ENCODE measurements at places on chromosomes 11 and 22.

- no peak for DNase-seq
These were observed at the start of gene OVOL1 for GRCh38 chr11:65786786-65787636. OVOL1 (plus strand) TSS chr11:65787063; CDS start chr11:65787374, 311 bp downstream.

GRCh38 chr11:112605093-112605666 is 344.5 kb upstream of the PLET1 start:
- no peak for DNase-seq

DNA sequence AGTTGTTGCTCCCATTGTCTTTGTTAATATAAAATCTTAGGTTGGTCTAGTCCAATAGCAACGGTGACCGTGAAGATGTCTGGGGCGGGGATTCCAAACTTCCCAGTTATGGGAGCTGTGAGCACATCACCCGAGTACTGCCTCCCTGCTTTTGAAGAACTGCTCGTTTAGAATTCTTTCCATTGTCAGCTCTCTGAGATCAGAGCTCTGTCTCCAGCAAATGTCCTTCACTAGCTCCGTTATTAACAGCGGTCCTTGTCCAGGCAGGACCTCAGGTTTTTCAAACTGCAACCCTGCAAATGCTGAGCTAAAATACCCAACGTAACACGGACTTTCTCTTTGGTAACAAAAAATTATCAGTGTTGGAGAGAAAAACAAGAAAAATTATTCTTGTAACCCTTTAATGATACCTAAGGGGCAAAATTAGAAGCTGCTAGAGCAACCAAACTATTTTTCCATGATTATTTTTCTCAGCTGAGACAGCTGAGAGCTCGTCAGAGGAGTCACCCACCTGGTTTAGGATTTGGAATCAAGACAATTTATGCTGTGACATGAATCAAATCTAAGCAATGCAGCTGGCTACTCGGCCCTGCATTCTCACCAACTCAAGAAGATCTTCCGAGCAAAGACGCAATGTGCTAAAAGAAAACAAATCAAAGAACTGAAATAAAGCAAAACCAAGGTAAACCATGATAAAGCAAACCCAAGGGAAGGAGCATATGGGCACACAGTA is 15.1 kb upstream of the EFCAB6 start:
- no peak for DNase-seq

DNA sequence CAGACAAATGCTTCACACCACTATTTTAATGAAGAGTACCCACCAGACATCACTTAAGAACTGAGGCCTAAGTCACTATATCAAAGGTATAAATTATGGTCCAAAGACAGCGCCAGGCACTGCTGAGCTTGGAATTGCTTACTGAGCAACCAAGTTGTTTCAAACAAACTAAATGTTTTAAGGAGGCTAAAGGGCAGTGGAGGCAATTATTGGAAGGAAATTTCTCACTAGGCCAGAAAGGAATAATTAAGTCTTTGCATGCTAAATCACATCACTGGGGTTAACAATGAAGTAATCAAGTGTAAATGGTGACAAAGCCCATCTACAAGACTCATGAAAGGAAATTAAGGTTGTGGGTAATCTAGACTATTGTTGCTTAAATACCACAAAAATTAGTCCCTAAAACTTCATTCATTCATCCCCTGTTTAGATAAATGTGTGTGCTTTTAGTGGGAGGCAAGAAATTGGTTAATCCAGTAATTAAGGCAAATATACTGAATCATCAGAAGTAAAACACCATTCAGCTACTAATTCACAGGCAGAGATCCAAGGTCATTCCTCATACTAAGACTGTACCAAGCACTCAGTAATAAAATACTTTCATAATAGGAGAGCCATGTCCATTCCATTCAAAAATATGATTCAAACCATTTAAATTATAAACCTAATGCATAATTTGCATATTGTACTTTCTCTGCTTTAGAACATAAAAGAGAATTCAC is 21.2 kb downstream of the LGR4 start:
- no peak for DNase-seq

DNA sequence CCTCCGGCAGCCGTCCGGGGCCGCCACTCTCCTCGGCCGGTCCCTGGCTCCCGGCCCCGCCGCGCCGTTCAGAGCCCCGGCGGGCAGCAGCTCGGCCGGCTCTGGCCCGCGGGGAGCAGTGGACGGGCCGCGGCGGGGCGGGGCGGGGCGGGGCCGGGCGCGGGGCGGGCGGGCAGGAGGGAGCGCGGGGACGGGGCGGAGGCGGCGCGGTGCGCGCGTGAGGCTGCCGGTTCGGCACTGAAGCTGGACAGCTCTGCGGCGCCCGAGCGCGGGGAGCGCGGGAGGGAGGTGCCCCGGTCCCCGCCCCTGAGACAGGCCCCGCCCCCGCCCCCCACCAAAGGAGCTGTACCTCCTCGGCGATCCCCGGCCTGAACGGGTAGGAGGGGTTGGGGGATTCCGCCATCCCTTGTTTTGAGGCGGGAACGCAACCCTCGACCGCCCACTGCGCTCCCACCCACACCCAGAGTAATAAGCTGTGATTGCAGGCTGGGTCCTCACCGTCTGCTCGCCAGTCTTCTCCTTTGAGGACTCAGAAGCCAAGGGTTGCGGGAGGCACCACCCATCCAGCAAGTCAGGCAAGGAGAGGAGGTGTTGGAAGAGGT is at the start of gene DRD2:
DRD2 (minus strand) TSS at position 239 of the 602 bp plus-strand sequence. CDS start 50,747 bp downstream, outside the sequence.
- no peak for DNase-seq

GRCh38 chr11:74720596-74721478 is 10.4 kb downstream of the CHRDL2 start:
- no peak for DNase-seq

- DNase-seq = no peak
These were observed 5.2 kb downstream of the SMARCB1 start for GRCh38 chr22:23791738-23792645.

- no peak for DNase-seq
These were observed 36.2 kb downstream of the THOC5 start for GRCh38 chr22:29517215-29517908.

- DNase-seq = no peak
These were observed 7.4 kb downstream of the CD82 start for GRCh38 chr11:44572884-44573283.

GRCh38 chr11:7417328-7417727 is 68.0 kb upstream of the OLFML1 start:
- DNase-seq = no peak
